ENCODE measurements at places on chromosomes 4 and X.

DNA sequence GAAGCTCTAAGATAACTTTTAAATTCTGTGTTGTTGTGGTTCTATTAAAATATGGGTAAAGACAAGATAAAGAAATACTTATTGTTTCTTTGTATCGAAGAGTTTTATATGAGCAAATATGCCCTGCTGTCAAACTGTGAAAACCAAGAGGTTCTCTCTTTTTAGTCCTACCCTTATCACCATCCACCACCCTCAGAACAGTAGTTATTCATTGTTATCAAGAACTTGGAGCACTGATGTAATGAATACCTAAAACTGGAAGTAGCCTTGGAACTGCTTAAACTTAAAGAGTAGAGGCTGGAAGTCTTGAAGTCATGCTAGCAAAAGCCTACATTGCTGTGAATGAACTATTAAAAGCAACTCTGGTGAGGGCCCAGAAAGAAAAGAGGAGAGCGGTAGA, 9.2 kb downstream of the PIR start:
- DNase-seq: no peak

DNA sequence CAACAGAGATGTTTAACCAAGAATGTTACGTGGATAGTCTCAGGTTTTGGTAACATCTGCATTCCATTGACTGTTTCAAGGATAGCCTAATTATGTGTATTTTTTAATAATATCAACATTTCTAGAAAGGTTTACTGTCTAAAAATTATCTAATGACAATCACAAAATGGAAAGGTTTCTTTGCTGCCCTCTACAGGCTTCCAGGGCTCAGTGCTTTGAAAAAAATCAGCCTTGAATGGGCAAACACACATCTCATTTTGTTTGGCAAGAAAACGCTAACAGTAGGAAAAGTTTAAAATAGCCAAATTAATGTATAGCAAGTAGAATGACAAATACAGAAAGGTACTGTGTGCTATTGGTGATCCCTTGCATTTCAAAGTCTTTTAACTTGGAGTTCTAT, 223.4 kb upstream of the PRPS2 start:
- peak; percentile 9 for DNase-seq

DNA sequence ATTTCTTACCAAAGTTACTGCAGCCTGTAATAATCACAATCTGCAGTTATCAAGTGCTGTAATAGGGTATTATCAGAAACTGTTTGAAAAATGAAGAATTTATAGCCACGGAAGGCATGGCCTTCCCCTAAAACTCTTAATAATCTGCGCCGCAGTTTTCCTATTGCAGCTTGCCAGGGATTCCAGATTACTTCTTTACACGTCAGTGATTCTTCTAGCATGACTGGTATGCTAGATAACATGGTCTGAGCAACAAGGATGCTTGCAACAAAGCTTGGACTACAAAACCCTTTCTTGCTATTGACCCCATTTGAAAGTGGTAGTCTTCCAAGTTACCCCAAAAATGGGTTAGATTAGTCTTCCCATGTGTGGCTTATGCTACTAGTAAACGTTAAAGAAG, 47.2 kb upstream of the GK2 start:
- DNase-seq: no peak

DNA sequence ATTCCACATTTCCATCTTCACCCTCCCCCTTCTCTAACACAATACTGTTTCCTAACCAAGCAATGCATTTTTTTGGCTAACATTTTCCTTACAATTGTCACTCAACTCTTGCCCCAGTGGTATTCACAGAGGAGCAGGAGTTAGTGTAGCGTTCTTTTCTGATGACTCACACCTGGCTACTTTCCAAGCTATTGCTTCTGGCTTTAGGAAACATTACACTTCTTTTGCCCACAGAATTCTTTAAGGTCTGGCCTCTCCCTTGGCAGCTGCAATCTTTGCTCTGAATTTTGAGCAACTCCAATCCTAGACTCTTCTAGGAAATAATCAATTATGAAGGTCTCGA, 27.5 kb upstream of the PDGFC start:
- DNase-seq: no peak

GRCh38 chr4:33411182-33411581, 2691.0 kb downstream of the PCDH7 start:
- no peak for DNase-seq

- peak; percentile 1 for DNase-seq
Observed at GRCh38 chrX:14837155-14837554, 35.7 kb downstream of the FANCB start.

GRCh38 chr4:12966726-12967125, 517.4 kb downstream of the RAB28 start:
- DNase-seq: no peak

DNA sequence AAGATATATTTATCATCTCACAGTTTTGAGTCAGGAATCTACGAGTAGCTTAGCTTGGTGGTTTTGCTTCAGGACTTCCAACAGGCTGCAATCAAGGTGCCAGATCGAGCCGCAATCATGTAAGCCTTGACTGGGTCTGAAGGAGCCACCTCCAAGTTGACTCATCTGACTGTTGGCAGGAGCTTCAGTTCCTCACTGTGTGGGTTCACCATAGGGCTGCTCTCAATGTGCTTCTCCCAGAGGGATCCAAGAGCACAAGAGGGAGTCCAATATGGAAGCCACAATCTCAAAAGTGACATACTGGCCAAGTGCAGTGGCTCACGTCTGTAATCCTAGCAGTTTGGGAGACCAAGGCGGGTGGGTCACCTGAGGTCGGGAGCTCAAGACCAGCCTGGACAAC, 26.5 kb downstream of the DCHS2 start:
- no peak for DNase-seq

DNA sequence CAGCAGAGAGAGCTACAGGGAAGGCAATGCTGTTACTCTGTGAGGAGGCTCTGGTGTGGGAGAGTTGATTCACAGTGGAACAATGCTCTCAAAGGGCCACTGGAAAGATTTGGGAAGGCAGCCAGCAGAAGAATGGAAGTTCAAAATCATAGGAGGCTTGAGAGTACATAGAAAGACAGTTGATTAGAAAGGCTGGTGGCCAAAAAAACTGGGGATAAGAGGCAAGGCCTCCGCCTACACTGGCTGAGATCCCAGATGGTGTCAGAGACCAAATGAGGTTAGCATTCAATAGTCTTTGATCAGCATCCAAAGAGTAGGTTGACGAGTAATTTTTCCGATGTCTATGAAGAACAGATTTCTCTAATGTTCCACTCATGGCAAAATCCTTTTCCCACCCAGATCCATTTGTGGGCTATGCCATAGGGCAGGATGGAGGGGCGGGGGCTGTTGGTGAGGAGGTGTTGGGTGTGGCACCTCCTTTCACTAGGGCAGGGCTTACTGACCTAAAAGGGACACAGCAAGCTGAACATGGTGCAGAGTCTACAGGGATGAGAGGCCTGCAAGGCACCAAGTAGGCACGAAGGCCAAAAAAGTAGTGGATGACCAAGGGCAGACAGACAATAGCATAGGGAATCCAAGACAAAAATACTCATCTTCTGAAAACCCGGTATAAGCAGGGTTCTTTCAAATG, 15.1 kb downstream of the TEC start:
- no peak for DNase-seq

- no peak for DNase-seq
Observed at GRCh38 chrX:52979993-52980392, 21.7 kb upstream of the FAM156A start.

- no peak for DNase-seq
Observed at GRCh38 chrX:49951524-49952193, 29.3 kb downstream of the CLCN5 start.

DNA sequence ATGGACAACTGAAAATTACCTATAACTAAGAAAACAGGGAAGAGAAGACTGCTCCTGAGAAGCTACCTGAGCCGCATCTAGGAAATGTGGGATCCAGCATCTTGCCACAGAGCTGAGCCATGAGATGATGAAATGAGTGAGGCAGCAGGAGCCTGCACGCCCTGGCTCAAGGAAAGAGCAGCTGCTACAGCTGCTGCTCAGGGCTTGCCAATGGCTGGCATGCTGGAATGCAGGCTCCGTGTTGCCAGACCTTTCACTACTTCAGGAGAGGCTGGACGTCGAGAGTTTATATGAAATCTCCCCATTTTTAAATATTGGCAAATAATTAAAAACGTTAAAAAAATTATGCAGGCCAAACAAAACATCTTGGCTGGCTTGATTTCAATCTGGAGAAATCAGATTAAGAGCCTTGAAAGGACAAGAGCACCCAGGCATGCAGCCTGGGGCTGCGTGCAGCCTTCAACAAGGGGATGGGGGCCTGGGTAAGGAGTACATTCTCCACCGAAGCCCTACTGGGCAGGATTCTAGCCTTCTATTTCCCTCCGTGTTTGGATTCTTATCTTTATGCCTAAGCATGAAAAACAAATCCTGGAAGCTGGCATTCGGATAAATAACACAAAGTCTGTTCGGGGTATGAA, 227.6 kb downstream of the NR3C2 start:
- DNase-seq: no peak

GRCh38 chrX:39502486-39502885, 595.3 kb downstream of the BCOR start:
- DNase-seq: no peak

- DNase-seq: no peak
Observed at GRCh38 chr4:139971111-139971510, 182.9 kb downstream of the MAML3 start.

DNA sequence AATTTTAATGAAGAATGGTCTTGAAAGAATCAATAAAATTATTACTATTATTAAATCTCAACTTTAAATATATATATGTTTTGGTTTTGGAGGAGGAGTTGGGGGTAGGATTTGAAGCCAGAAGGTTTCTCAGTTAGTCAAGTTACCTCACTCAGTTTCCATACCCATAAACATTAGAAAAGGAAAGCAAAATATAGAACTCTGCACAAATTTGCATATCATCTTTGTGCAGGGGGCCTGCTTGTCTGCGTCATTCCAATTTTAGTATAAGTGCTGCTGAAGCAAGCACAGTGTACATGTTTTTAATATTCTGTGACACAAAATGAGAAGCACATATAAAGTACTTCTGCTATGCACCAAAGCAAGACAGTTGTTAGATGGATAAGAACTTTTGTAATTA, 47.5 kb upstream of the SCRG1 start:
- DNase-seq: peak; percentile 51

DNA sequence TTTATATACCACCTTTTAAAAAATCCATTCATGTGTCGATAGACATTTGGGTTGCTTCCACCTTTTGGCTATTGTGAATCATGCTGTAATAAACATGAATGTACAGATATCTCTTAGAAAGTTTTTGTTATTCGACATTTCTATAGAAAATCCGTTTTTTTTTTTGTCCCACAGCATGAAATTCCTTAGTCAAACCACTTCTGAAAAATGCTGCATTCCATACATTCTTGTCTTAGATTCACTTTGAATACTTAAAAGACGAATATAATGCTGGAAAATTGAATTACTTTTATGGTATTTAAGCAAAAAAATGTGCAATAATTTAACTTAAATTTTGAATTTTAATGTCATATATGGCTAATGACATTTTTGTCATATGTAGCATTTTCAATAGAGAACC, 1345.5 kb downstream of the TECRL start:
- DNase-seq: no peak

DNA sequence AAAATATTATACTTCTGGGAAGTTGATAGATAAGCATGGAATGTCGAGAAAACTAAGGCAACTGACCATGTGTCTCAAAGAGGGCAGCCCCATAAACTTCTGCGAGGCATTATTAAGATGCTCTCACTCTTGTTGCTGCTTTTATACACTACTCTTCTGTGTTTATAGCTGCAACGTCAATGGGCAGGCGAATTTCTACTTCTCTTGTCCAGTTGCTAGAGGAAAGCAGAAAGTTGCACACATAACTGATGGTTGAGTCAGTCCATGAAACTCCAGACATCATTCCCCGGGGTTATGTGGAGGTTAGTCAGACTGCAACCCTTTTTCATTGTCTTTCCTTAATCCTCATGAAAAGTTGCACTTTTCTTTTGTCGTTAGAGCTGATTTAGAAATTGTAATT, 39.8 kb downstream of the VCX3B start:
- no peak for DNase-seq

DNA sequence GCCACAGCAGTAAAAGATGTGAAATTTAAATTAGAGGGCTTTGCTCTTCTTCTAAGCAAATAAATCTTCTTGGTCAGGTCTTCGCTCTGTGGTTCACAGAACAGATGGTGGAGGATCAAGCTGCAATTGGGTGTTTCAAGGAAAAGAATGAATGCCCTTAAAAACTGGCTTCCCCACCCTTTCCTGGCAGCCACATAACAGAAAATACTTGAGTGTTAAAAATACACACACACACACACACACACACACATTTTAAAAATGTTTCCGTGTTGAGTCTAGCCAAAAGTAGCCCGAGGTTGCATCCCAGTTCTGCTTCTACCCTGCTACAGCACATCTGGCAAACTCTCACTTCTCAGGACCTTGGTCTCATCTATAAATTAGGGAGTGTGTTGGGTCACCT, 56.7 kb upstream of the FGFBP2 start:
- DNase-seq: no peak

DNA sequence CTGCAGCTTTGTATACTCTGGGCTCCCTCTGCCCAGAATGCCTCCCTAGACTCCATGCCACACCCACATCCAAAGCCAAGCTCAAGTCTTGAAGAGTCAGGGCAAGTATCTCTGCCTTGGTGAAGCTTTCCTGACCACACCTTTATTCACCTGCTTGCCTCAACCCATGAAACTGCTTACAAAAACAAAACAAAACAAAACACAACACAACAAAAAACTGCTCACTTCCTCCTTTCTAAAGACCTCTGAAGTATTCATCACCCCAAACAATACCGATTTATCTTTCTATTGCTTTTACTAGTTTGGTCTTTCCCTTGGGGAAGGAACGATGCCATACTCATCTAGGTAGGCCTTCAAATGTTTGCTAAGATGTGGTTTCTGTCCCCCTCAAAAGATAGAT, 45.0 kb downstream of the TMEM165 start:
- DNase-seq: peak; percentile 31

DNA sequence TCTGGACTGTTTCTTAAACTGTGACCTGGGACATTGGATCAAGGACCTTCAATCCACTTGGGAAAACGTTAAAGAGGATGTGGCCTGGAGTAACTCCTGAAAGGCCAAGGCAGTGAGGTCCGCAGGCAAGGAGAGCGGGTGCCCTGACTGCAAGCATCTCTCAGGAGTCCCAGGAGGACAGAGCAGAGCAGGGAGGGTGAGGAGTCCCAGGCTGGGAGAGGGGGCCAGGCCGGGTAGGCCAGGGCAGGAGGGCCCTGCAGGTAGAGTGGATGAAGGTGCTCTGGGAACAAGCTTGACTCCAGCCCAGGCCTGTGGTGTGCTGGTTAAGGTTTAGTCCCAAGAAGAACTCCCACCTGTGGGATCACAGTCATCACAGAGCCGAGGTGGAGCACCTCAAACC, 13.8 kb downstream of the PNMA6E start:
- DNase-seq: no peak

DNA sequence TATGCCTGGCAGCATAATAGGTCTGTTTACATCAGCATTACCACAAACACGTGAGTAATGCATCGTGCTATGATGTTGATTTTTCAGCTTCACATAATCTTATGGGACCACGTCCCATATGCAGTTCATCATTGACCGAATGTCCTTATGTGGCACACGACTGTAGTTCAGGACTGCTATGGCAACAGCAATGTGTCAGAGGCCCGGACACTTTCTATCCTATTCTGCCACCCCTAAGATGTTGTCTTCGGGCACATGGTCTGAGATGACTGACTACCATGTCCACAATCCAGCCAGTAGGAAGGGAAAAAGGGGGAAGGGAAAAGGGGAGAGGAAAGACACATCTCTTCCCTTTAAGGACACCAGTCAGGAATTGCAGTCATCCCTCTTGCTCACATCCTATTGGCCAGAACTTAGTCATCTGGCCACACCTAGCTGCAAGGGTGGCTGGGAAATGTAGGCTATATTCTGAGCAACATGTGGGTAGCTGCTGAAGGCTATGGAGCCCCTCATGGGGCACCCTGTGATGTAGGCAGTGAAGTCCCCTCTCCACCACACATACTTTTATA, 196.0 kb upstream of the RBPJ start:
- DNase-seq: no peak

GRCh38 chr4:114103908-114104307, 124.5 kb upstream of the ARSJ start:
- peak; percentile 6 for DNase-seq

Measured in GM12865 (cell line).